ENCODE measurements at places on chromosomes 4 and X. TPM values are rescaled to one million over a fixed set of nuclear protein-coding genes. Genes with fewer than 3 reads are reported as not detected.

DNA sequence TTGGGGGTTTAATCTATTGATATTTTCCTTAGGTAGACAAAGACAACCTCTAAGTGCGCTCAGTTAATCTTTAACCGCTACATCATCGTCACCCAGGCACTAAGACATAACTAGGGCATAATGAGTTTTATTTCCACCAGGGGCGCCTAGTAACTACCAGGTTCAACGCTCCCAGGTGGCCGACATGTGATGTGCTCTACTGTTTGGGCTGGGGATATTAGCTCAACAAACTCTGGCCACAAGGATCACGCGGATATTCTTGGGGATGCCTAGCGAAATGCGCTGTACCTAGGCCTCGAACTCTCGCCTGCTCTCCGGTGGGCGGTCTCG, 915 bp upstream of the RAB33B start:
- no peak for DNase-seq

DNA sequence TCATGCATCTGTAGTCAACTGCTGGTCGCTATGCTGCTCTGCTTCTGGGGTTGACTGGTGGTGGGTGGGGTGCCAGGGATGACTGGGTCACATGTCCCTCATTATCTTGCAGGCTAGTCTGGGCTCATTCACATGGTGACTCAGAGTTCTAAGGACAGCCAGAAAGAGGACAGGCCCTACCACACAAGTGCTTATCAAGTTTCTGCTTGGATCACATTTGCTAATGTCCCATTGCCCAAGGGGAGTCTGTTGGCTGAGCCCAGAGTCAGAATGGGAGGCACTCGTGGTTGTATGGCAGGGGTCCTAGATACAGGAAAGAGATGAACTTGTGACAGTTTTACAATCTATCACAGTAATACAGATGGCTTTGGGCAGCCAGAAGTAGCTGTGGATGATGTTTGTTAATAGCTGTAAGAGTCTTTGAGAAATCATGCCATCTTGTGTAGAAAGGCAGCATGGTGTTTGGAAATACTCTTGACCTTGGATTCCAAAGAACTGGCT, 221.3 kb downstream of the GPAT3 start:
- no peak for DNase-seq

DNA sequence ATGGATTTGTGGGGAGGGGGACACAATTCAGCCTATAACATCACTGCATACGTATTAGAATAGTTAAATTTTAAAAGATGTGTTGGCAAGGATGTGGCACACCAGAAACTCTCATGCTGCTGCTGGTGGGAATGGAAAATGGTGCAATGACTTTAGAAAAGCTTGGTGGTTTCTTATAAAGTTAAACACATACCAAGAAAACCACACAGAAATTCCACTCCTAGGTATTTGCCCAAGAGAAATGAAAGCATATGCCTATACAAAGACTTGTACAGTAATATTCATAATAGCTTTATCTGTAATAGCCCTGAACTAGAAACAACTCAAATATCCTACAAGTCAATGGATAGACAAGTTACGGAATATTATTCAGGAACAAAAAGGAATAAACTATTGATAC, 71.3 kb upstream of the PDHA1 start:
- DNase-seq: no peak

GRCh38 chr4:11480683-11481082, 52.0 kb upstream of the HS3ST1 start:
- no peak for DNase-seq

GRCh38 chr4:41192136-41192535, 22.2 kb downstream of the APBB2 start:
- no peak for DNase-seq

DNA sequence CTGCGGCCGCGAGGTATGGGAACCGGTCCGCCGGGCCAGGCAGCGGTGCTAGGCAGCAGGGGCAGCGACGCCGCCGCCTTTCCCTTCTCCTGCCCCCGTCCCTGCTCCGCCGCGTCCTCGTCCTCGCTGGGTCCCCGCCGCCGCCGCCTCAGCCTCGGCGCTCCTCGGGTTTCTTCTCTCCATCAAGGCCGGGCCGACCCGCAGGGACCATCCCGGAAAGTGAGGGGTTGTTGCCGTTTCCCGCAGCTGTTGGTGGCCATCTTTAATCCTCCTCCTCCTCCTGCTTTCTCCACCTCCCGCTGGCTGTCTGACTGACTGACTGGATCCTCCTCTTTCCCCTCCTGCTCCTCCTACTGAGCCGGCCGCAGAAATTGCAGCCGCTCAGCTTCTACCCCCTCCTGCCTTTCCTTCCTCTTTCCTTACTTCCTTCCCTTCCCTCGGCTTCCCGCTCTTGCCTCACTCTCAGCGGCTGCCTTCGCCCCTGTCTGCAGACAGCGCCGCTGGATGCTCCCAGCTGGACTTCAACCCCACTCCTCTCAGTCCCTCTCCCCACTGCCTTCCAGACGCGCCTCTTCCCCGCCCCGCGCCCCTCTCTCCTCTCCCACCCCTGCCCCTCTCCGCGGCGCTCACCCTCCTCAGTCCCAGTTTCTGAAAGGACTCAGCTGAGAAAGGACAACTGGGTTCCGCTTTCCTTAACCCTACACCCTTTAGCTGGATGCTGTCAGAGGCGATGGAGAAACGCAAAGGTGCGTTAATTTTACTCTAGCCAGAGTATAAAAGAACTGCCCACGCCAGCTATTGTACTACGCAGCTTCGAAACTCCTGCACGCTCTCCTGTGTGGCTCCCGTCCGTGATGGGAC, at the start of gene WDFY3:
TSS of gene WDFY3 (minus strand) at position 309 of the 861 bp plus-strand sequence. CDS start 106,099 bp downstream, outside the sequence.
- DNase-seq: peak; percentile 86

Gene HTR2C
- 2.0 TPM for total RNA-seq

Gene ARHGAP36
- 0.32 TPM for total RNA-seq

Gene PSMD10
- 49.9 TPM for total RNA-seq

Gene PDZD4
- 169 TPM for total RNA-seq

Gene ARHGAP24
- 0.31 TPM for total RNA-seq
